Stimulated activated CD4-positive, alpha-beta T cell treated with anti-CD3 and anti-CD28 coated beads, Interleukin-1b, Interleukin-23, amount 100 ng/mL, for 24 hours (primary cell): ENCODE measurements at places on chromosomes 2 and 18.

DNA sequence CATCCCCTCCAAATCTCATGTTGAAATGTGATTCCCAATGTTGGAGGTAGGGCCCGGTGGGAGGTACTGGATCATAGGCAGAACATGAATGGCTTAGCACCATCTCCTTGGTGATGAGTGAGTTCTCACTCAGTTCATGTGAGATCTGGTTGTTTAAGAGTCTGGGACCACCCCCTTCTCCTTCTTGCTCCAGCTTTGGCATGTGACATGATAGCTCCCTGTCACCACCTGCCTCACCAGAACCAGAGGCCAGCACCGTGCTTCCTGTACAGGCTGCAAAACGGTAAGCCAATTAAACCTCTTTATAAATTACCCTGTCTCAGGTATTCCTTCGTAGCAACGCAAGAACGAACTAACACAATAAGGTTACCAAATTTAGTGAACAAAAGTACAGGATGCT lies 95.4 kb downstream of the ZBTB7C start:
- no peak for DNase-seq

DNA sequence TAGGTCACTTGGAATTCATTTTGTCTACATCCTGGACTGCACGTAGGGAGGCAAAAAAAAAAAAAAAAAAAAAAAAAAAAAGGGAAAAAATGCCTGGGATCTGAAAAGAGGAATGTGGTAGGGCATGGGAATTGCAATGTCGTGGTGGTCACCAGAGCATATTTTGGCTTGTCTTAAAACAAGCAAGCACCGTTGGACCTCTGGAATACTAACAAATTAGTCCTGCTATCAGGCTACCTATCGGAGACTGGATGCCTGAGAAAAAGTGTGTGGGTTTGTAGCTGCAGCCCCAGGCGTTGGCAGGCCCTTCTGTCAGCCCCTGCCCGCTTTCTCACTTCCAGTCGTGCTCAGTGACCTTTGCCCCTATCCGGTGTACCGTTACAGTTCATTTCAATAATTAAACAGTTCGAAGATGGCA lies 588.5 kb upstream of the ZEB2 start:
- DNase-seq, result no peak

- DNase-seq, result no peak
These were observed 458.8 kb downstream of the PIK3C3 start for GRCh38 chr18:42413870-42414269.

DNA sequence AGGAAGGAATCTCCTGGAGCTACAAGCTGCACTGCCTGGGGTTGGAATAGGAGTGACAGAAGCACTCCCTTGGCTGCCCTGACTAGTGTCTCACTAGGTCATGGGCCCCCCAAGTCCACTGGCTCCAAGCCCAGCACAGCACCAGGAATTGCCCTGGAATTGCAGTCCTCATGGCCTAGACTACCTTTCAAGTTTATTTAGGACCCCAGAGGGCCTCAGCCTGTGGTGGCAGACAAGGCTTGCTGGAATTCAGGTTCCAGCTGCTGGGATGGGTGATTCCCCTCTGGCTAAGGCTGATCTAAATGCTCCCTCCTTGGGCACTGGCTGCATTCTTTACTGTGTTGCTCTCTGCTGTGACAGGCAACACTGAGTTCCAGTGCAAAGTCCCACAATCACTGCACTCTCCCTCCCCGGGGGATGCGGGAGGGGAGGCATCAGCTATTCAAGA lies 14.0 kb downstream of the STRADB start:
- DNase-seq, result no peak

DNA sequence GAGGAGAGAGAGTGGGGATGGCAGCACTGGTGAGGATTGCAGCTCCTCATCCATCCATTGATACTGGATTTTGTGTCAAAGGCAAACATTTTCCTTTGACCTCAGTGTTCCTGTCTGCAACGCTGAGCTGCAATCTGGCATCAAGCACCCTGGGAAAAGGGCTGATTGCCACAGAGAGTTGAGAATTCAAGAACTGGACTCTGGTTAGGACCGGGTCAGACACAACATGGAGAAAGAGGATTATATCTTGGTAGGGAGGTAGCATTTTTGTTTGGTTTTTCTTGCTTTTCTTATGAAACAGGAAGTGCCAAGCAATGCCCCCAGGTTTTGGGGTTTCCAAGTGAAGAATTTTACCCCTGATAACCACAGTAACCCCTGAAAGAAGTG lies 81.9 kb upstream of the PKDCC start:
- DNase-seq, result no peak

GRCh38 chr2:140654565-140654964 lies 1476.3 kb downstream of the LRP1B start:
- DNase-seq, result no peak

DNA sequence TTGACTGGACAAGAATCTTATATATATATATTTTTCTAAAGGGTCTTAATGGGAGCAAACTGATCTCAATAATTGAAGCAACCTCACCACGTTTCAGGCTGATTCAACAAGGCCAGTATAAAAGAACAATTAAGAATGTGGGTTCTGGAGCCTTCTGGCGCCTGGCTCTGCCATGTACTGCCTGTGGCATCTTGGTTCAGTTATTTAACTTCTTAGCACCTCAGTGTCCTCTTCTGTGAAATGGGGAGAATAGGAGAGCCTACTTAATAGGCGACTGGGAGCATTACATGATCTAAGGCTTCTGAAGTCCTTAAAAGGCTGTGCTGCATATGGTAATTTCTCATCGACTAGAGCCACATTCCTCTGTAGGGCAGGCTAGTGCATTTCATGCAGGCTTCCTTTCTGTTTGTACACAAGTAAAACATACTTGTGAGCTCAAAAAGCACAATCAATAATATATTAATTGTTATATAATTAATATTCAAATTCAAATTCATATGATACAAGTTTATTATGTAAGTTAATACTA lies 118.4 kb upstream of the LYPD1 start:
- no peak for DNase-seq

- DNase-seq, result no peak
These were observed 44.1 kb upstream of the GPC1 start for GRCh38 chr2:240391111-240392051.

DNA sequence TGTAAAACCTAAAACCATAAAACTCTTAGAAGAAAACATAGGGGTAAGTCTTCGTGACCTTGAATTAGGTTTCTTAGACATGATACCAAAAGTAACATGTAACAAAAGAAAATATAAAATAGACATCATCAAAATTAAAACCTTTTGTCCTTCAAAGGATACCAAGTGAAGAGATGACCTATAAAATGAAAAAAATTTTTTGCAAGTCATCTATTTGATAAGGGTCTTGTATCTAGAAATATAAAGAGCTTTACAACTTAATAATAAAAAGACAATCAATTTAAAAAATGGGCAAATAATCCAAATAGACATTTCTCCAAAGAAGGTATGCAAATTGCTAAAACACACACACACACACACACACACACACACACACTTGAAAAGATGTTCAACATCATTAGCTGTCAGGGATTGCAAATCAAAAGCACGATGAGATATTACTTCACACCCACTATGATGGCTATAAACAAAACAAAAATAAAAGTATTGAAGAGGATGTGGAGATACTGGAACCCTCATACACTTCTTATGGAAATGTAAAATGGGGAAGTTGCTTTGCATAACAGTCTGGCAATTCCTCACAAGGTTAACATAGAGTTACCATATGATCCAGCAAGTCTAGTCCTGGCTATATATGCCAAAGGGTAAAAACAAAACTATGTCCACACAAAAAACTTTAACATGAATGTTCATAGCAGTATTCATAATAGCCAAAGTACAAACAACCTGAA lies 23.3 kb downstream of the SPDYA start:
- DNase-seq, result no peak

- no peak for DNase-seq
These were observed 72.8 kb downstream of the DYSF start for GRCh38 chr2:71526141-71526540.

DNA sequence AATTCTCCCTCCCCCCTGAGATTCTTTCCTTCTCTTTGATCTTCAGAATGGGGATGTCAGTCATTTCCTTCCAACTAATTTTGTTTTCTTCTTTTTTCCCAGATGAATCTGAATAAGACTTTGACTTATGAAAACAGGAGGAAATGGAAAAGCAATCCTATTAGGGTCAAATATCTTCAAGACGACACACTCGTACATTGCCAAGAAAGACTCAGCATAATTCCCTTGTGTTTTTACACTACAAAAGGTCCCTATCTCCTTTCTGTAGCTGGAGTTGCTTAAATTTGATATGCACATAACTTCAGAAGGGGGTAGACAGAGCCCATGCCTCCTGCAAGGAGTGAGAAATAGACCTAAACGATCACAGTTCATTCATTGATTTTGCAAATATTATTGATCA lies 230.3 kb upstream of the RBBP8 start:
- no peak for DNase-seq

- peak; percentile 20 for DNase-seq
These were observed 759 bp downstream of the PPP4R3B start for GRCh38 chr2:55616551-55617174.

GRCh38 chr2:3209258-3209657 lies 168.4 kb downstream of the EIPR1 start:
- DNase-seq, result no peak

- no peak for DNase-seq
These were observed 64.5 kb upstream of the LAPTM4A start for GRCh38 chr2:20115902-20116301.

DNA sequence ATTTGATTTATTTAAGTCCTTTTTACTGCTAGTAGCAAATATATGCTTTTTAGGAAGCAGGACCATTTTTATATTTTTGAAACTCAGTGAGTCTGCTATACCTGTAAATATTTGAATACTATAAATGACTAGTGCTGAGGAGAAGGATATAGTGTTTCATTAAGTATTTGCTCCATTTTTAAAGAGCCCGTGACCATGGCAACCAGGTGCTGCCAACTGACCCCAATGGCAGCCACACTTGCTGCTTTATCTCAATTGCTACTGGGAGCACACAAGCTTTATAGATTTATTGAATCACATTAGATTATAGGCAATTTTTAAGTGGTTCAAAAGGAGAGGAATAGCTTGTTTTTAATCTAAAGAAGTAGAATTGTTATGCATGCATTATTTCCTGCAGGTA lies 142.0 kb downstream of the SCG2 start:
- no peak for DNase-seq

GRCh38 chr2:71597756-71598155 lies 144.4 kb downstream of the DYSF start:
- DNase-seq, result no peak

DNA sequence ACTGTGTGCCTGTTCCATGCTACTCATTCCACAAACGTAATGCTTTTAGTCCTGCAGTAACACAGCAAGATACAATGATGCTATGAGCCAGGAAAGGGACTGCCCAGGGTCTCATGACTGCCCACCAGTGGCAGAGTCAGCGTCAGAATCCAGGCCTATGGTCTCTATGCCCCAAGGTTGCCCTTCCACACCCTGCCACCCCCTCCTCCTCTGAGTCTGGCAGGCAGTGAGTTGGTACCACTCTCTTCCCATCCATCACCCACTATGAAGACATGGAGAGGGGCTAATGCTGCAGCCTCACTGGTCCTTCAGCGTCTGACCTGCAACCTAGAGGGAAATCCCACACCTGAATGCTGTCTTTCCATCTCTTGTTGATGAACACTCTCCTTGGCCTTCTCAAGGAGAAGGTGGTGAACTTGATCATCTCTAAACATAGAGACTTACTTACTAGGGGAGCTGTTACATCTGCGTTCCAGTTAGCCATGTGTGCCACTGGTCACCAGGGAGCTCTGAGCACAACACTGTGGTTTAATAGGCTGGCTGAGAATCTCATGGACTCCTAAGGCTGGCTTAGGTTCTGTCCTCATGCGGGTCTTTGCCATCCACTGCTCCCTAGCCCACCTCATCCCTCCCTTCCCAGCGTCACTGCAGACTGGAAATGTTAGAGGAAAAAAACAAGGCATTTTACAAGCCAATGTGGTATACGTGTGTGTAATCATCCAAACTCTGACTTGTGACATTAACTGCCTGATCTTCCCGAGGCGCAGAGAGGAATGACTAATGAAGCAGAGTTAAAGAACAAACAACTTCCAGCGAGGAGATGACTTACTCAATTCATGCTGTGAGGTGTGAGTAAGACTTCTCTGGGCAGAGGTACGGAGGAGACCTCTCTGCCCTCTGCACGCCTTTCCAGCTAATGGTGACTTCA lies 28.8 kb downstream of the STEAP3 start:
- DNase-seq, result no peak

- DNase-seq, result no peak
These were observed 16.0 kb downstream of the PTGR3 start for GRCh38 chr18:75192899-75193298.

- no peak for DNase-seq
These were observed 42.8 kb downstream of the RAMP1 start for GRCh38 chr2:237901932-237902850.

- DNase-seq, result no peak
These were observed 194.5 kb downstream of the SEPTIN10 start for GRCh38 chr2:109419171-109419756.

GRCh38 chr2:65382776-65383357 lies 49.5 kb downstream of the SPRED2 start:
- DNase-seq, result peak; percentile 85

- DNase-seq, result no peak
These were observed 807.4 kb downstream of the CNTNAP5 start for GRCh38 chr2:124832521-124832920.

GRCh38 chr2:171531291-171531690 lies 9.0 kb downstream of the CYBRD1 start:
- DNase-seq, result no peak

GRCh38 chr18:46916551-46917107 lies 678 bp downstream of the PIAS2 start:
- no peak for DNase-seq

- DNase-seq, result no peak
These were observed 36.8 kb downstream of the NPAS2 start for GRCh38 chr2:100856732-100857131.

GRCh38 chr2:74076074-74076470 lies 71.6 kb downstream of the BOLA3 start:
- no peak for DNase-seq

DNA sequence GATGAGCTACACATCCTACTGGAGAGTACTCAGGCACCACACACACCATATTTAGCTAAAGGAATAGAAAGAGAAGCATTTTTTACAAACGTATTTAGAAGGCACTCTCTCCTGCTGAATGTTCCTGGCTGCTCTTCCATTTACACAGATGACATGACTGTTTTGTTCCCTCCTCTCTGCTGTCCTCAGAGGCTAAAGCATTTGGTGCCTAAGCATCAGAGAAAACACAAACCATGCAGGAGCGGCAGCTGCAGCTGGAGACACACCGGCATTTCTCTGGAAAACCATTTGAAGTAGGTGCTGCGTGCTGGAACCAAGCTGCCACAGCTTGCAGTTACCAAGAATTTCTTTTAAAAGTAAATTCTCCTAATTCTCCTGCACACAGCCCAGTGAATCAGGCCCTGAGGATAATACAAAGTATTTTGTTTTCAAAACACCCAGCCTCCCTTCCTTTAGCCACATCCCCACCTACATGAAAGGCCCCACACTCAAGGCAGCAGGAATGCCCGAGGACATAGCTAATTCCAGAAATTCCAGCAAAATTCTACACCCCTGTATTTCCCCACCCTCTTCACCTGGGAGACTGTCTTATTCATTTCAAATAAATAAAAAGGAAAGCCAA lies 488.9 kb upstream of the SOX11 start:
- DNase-seq, result no peak
